ENCODE measurements at places on chromosomes 3 and 15.

DNA sequence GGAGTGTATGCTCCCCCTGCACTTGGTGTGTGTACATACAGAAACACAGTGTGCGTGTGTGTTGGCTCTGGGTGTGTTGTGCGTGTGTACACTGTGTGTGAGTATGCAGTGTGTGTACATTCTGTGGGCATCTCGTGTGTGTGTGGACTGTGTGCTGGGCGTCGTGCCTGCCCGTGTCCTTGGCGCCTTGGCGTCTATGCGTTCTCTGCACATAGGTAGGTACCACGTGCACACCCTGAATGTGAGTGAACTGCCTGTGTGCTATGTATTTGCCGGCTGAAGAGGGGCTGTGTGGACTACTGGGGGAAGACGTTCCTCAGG, 481 bp upstream of the ECE2 start:
- no peaks in the 10 kb centered on the region for H3K36me3 ChIP-seq
- no peak for DNase-seq
- H3K27me3 ChIP-seq = peaks cover 43% of the 10 kb centered on the region
- no peaks in the 10 kb centered on the region for H3K4me1 ChIP-seq
- no peak overlapping the region for H3K4me3 ChIP-seq

DNA sequence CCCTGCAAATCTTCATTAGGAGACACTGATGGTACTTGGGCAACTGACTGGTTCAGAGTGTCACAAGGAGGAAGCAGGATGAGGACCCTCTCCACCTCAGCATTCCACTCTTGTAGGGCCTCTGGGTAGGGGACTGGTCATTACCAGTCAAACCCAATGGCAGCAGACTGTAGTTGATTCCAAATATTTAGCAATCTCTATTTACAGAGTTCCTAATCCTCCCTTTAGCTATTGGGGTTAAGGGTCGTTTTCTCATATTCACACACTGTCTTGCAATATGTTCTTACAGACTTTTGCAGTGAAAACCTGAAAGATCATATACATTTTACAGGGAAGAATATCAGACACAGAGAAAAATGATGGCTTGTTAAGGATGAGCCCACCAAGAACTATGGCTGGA, 397.7 kb downstream of the GAP43 start:
- H3K4me3 ChIP-seq = no peak overlapping the region
- no peak for DNase-seq
- H3K36me3 ChIP-seq = no peaks in the 10 kb centered on the region
- H3K4me1 ChIP-seq = no peaks in the 10 kb centered on the region
- no peaks in the 10 kb centered on the region for H3K27me3 ChIP-seq

- no peak overlapping the region for H3K4me3 ChIP-seq
- no peak for DNase-seq
- H3K36me3 ChIP-seq = peaks cover 8% of the 10 kb centered on the region
- peaks cover 13% of the 10 kb centered on the region for H3K4me1 ChIP-seq
Observed at GRCh38 chr3:123801474-123801873, 82.7 kb downstream of the MYLK start.

DNA sequence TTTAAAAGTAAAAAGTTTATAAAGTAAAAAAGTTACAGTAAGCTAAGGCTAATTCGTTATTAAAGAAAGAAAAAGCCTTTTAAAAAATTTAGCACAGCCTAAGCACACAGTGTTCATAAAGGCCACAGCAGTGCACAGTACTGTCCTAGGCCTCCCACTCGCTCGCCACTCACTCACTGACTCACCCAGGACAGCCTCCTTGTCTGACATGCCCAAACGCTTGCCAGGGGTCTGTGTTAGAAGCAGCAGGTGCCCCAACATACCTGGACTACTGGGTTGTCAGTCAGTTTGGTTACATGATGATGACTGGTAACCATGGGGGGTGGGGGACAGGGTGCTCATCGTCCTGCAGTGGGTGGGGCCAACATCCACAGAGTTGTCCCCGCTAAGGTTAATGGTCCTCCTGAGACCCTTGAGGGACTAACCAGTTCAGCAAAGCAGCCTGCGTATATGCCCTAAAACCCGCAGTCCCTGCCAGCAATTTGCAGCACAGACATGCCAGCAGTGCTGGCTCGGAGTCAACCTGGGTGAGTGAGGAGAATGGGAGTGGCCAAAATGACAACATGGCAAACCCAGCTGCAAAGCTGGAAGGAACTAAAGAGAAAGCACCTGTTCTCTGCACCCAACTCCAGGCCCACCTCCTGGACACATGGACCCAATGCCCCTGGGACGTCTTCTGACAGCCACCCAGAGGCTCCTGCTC, 49.2 kb downstream of the CYFIP1 start:
- H3K4me1 ChIP-seq = no peaks in the 10 kb centered on the region
- H3K36me3 ChIP-seq = peaks cover 16% of the 10 kb centered on the region
- H3K27me3 ChIP-seq = no peaks in the 10 kb centered on the region
- no peak overlapping the region for H3K4me3 ChIP-seq
- no peak overlapping the region for H3K27ac ChIP-seq

DNA sequence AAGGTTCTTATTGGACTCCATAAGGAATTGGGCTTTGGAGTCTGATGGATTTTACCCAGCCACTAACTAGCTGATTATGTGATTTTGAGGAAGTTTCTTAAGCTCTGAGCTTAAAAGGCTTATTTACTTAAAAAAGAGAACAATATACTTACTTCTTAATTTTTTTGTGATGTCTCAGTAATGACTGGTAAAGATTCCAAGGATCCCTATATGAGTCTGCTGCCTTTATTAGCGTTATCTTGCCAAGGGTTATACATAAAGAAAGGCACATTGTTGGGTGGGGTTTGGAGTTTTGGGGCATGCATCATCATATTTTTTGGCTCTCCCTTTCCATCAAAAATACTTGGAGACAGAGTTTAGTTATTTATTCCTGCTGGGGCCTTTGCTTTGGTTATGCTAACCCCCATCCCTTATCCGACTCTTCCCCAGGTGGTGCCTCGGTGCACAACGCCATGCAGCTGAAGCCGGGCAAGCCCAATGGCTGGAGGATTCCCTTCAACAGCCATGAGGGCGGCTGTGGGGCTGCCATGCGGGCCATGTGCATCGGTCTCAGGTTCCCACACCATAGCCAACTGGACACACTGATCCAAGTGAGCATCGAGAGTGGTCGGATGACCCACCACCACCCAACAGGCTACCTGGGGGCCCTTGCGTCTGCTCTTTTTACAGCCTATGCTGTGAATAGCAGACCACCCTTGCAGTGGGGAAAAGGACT, 6.7 kb downstream of the ADPRH start:
- no peak overlapping the region for H3K4me3 ChIP-seq
- no peaks in the 10 kb centered on the region for H3K36me3 ChIP-seq
- H3K27ac ChIP-seq = no peak overlapping the region
- H3K4me1 ChIP-seq = peaks cover 25% of the 10 kb centered on the region
- no peaks in the 10 kb centered on the region for H3K27me3 ChIP-seq

DNA sequence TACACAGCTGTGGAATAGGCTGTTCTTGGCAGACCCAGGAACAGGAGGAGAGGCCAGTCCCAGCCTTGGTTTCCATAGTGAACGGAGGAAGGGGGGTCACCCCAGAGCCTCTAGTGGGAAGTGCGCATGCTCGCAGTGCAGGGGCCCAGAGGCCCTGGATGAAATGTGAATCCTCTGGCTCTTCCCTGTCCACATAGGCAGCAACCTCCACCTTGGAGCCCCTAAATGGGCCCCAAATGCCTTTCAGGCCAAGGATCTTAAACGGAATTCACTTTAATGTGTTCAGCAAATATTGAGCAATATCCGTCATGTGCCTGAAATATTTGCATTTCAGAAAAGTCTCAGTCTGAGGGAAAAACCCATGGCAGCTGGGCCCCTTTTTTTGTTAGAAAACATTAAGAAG, 3.3 kb upstream of the NDN start:
- no peaks in the 10 kb centered on the region for H3K27me3 ChIP-seq
- no peaks in the 10 kb centered on the region for H3K36me3 ChIP-seq
- no peak overlapping the region for H3K4me3 ChIP-seq
- no peak overlapping the region for H3K27ac ChIP-seq
- no peak for DNase-seq

DNA sequence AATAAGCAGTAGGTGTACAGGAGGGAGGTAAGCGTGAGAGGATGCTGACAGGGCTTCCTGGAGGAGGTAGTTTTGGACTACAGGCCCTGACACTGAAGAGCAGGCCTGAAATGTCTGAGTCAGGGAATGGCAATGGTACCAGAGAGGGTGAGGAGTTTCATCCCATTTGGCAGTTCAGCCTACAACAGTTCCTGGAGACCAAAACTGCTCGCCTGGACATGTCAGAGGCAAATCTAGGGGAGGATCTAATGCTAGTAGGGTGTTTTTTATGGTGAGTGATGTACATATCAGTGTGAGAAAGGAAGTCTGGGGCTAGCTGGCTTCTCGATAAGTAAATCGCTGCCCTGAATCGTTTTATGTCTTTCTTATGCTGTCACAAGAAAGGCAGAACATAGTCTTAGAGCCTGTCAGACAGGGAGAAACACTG, 13.8 kb upstream of the TNFSF10 start:
- no peak for DNase-seq
- no peak overlapping the region for H3K27ac ChIP-seq
- peaks cover 4% of the 10 kb centered on the region for H3K27me3 ChIP-seq
